Caco-2 (cell line): ENCODE measurements at places on chromosomes 11 and 22.

- DNase-seq, result no peak
These were observed 5.3 kb upstream of the OR52M1 start for GRCh38 chr11:4539603-4540219.

DNA sequence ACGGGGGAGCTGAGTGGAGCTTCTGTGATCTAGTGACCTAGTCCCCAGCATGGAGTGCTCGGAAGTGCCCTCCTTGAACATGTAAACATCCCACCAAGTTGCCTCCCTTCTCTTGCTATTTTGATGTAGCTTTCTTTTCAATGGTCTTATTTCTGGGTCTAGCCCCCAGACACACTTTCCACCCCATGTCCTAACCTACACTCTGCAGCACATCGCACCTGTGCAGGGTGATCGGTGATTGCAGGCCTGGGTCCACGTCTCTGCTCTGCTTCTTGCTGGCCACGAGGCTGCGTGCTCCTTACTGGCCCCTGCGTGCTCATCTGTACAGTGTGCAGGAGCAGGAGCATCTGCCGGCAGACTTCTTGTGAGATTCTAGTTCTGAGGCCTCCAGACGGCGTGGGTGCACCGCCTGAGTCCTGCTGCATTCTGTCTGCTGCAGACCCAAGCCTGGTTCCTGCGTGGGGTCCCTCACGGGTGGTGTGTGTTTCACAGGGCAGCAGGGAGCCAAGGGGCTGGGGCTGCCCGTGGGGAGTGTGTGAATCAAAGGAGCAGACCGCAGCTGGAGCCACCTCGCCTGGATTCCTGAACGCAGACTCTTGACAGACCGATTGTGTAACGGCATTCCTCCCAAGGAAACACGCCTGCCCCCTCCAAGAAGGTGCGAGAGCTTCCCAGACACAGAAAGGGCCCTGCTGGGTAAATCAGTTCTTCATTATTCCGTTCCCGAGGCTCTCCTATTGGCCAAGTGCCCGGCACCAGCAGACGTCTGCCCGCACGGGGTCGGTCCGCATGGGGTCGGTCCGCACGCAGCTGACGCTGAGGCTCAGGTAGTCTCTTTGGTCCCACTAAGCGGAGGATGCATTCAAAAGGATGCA, 44.4 kb upstream of the MYEOV start:
- peak; percentile 64 for DNase-seq

- no peak for DNase-seq
These were observed 31.6 kb downstream of the CPT1A start for GRCh38 chr11:68810164-68810563.

GRCh38 chr11:9222654-9223053, 42.5 kb downstream of the DENND5A start:
- DNase-seq, result no peak

DNA sequence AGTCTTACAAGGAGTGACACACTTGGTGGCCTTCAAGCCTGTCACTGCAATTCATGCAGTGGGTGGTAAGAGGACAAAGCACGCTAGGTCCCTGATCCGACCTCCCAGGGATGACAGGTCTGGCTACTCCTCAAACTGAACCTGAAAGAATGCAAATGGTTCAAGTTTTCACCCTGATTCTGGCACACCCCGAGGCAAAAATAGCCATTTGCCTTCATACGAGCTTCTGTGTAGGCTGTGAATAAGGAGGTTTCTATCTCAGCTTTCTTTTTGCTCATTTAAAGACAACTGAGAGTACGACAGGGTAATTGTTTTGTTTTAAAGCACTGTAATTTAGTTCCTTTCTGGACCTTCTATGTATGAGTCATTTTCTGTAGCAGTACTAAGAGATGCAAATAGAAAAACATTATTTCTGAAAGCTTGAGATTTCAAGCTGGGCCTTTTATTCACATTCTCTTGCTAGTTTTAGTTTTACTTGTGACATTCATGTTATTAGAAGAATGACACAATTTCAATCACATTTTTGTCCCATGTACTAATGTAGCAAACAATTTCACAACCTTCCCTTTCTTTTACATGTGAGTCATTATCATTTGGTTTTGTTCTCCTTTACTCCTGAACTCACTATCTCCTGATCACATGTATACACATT, 56.6 kb upstream of the FDX1 start:
- no peak for DNase-seq

GRCh38 chr11:16114978-16115871, 241.1 kb downstream of the SOX6 start:
- DNase-seq, result peak; percentile 55

DNA sequence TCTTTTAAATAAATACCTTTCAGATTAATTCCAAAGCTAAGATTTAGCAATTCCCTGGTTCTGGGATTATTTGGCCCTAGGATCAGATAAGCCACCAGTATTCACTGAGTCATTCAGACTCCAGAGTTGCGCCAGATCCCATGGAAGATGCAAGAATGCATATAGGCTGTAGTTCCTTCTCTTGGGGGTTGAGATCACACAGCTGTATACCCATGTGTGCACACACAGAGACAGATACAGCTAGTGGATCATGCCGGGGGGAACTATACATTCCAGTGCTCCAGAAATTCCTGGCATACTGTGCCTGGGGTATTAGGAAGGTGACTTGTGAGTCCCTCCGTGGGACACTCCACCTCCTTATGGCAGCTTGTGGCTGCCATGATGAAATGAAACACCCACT, 75.4 kb downstream of the ZBTB16 start:
- peak; percentile 28 for DNase-seq

DNA sequence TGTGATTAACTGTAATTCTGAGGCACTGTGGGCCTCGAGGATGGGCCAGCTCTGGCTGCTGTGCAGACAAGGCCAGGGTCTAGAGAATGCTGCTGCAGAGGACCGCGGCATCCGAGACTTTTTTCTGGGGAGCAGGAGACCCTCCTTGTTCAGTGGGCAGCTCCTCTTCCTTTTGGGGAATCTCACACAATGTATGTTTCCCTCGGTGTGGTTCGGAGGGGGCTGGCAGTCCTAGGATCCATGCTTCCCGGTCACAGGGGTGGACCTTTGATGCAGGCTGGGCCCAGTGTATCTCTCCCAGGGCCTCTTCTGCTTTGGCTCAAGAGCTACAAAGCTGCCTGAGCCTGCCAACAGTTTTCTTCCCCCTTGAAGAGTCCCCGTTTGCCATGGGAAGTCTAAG, 31.5 kb downstream of the MYEOV start:
- peak; percentile 19 for DNase-seq

DNA sequence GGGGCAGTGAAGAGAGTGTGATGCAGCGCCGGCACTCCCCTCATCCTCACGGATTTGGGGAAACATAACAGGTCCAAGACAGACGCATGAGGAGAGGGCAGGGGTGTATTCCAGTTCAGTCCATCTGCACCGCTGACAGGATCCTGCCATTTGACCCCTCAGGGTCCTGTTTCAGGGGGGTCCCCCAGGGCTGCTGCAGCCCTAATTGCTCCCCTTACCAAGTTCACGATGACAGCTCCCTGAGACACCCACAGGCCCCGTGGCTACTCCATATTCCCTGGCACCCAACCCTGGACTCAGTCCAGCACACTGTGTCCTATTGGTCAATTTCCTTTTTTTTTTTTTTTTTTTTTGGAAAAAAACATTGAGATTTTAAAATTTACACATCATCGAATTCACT, 41.5 kb downstream of the SHANK2 start:
- no peak for DNase-seq

DNA sequence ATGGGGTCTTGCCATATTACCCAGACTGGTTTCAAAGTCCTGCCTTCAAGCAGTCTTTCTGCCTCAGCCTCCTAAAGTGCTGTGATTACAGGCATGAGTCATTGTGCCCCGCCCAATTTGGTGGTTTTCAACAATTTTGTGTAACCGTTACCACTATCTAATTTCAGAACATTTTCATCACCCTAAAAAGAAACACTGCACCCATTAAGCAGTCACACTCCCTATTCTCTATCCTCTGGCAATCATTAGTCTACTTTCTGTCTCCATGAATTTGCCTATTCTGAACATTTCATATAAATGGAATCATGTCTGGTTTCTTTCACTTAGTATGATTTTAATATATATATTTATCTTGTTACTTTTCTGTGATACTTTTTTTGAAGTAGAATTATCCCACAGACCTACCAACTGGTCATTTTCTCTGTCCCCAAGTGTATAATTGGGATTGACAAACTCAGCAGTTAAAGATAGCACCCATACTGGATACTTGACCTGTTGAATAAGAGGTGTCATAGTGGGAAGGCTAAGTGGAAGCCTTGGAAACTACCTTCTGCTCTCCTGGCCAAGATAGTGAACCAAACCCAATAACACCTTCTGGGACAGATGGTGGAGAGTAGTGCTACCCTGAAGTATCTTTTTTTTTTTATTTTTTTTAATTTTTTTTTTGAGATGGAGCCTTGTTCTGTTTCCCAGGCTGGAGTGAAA, 64.8 kb downstream of the STIM1 start:
- DNase-seq, result no peak

- DNase-seq, result no peak
These were observed 32.1 kb upstream of the SOX10 start for GRCh38 chr22:38016182-38017151.

DNA sequence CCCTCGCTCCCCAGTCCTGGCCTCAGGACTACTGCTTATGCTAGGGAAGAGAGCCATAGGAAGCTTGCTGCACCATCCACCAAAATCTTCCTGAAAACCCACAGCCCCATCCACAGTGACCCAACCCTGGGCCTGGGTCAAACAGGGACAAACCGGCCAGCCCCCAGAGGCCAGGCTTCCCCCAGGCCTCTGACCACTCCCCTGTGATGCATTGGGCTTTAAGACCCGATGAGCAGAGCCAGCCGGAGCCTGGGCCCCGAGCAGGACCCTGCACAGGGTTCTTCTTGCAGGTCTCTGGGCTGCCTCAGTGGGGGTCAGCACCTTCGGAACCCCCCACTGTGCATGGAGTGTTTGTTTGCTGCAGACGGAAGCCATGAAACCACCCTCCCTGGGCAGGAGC, 583.7 kb downstream of the BRD1 start:
- DNase-seq, result no peak

- DNase-seq, result peak; percentile 56
These were observed 152.8 kb upstream of the ZBED5 start for GRCh38 chr11:11010624-11011127.
